ENCODE measurements at places on chromosomes 16 and 17. TPM values are rescaled to one million over a fixed set of nuclear protein-coding genes. Genes with fewer than 3 reads are reported as not detected.
A peak's percentile ranks its signal among the peaks of the same experiment; 100 is the strongest.

DNA sequence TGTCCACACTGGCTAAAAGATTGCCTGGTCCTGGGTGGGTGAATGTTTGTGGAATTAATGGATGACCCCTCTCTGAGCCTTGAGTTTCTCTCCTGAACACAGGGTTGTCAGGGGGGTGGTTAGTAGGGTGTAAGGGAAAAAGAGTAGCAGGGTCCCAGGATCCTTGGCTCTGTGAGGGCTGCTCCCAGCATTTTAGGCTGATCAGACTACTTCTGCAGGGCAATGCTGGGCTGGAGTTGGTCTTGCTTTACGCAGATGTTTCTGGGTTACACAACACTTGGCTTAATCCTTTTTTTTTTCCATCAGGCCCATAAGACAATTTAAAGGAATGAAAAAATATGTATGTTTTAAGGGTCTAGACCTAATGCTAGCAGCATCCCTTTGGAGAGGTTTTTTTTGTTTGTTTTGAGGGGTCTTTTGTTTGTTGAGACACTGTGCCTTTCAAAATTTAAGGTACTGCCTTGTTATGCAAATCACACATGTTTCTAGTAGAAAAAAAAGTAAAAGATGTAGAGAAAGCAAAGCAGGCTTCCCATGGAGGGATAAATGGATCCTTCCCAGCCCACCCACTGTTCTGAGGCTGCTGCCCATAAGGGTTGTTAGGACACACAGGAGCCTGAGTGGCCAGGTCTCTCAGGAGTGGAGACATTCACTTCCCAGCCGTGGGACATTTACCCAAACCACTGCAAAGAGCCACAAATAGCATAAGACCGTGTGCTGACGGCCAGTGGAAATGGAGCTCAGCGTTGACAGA is 225.6 kb upstream of the HSBP1 start:
- DNase-seq: no peak

DNA sequence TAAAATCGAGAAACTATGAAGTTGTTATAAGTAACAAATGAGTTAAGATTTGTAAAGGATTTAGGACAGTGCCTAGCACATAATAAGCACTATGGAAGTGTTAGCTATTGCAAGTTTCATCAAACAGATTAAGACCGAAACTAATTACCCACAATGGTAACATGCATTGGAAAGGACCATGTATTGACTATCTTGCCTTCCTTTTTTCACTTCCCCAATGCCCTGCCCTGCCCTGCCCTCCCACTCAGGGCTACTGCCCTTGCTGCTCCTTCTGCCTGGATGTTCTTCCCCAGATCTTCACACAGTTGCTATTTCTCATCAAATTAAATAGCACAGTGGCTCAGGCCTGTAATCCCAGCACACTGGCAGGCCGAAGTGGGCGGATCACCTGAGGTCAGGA is 202.1 kb upstream of the PSMD7 start:
- DNase-seq: no peak

- no peak for DNase-seq
Measured at GRCh38 chr16:47519996-47520679, 59.0 kb downstream of the PHKB start.

The KRTAP2-3 gene
- total RNA-seq: not detected

DNA sequence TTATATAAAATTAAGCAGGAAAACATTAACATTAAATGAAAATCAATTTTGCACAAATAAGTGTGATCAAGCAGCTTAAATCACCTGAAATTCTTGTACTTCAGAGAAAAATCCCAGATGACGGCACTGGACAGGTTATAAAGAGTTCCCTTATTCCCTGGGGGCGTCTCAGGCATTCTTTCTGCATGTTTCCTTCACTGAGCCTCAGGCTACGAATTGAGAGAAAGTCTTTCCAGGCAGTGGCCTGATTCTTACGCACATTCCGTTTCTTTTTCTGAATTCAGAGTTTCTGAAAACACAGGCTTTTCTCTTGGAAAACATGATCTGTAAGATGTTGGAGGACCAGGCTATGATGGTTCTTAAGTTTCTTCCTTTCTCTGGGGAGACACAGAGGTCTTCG is 22.1 kb upstream of the PITPNM3 start:
- DNase-seq: no peak

The CDH5 gene
- not detected for total RNA-seq

The VEZF1 gene
- 37.1 TPM for total RNA-seq

GRCh38 chr17:14396547-14396946 is 95.7 kb downstream of the HS3ST3B1 start:
- no peak for DNase-seq

GRCh38 chr16:1165511-1165910 is 12.6 kb downstream of the CACNA1H start:
- no peak for DNase-seq

DNA sequence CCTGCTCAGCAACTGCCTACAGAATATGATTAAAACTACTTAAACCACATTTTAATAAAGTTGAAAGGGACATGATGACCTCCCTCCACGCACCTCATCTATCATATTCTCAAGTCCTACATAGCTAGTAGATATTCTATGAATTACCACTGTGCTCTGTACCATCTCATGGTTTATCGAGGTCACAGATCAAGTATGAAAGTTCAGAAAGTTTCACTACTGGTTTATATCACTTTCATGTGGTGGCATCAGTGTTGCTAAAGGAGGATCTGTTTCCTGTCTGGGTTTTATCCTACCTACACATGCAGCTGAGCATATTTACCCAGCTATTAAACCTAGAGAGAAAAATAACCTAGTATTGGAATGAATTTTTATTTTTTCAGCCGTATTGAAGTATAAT is 214.9 kb upstream of the MON1B start:
- no peak for DNase-seq

DNA sequence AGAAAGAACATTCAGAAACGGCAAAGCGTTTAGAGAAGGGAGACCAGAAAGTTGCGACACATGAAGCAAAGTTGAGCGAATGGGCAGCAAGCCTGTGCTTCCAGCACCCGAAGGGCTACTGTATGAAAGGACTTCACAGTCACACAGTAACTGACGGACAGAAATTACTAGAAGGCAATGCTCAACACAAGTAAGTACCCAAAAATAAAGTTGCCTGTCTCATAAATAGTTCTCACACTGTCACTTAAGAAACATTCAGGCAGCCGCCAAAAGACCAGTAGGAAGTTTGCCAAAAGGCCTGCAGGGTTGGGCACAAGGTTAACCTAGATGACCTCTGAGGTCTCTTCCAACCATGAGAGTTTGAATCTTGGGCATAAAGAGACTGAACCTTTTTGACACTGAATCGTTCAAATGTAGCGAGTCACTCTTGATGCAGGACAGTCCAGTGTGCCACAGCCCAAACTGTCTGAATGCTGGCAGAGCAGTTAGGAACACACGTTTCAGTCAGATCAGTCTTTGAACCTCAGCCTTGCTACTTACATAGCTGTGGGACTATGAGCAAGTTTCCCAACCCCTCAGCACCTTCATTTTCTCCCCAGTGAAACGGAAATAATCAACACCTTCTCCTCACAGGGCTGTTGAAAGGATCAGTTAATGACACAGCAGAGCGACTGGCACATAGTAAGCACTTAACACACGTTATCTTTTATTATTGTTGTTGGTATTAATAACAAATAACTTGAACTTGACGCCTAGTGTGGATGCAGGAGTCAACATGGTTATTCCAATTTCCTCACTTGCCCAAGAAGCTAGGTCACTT is 10.4 kb downstream of the NCBP3 start:
- no peak for DNase-seq

GRCh38 chr17:50661795-50662391 is 27.2 kb downstream of the ABCC3 start:
- DNase-seq: no peak

GRCh38 chr17:80791758-80792284 is 199.8 kb upstream of the CHMP6 start:
- peak; percentile 40 for DNase-seq

All from activated T-helper 2 cell treated with anti-CD3 and anti-CD28 coated beads, Interferon-gamma antibody, Interleukin-2, Interleukin-4, amounts not matched to agents 10 μg/mL and 5 μg/mL and 100 μg/mL, durations not matched to agents 14 hours and 24 hours and 36 hours (primary cell).